ENCODE measurements at places on chromosomes 2 and 18. TPM values are rescaled to one million over a fixed set of nuclear protein-coding genes. Genes with fewer than 3 reads are reported as not detected.

Gene DSG2
- 0.33 TPM for total RNA-seq

DNA sequence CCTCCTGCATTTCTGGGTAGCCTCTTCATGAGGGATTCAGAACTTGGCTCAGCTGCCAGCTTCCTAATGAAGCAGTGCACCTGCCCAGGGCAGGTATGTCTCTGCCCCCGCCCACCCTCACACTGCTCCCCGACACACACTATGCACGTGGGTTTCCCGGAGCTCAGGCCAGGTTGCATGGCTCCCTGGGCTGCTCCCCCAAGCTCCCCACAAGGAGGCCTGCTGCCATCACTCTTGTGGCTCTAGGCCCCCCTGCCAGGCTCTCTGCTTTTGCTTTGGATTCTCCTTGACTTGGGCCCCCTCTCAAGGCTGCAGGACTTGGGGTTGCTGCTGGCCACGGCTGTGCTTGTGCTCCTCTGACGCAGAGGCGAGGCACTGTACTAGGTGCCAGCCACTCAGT, 43.6 kb downstream of the ADD2 start:
- no peak for DNase-seq

DNA sequence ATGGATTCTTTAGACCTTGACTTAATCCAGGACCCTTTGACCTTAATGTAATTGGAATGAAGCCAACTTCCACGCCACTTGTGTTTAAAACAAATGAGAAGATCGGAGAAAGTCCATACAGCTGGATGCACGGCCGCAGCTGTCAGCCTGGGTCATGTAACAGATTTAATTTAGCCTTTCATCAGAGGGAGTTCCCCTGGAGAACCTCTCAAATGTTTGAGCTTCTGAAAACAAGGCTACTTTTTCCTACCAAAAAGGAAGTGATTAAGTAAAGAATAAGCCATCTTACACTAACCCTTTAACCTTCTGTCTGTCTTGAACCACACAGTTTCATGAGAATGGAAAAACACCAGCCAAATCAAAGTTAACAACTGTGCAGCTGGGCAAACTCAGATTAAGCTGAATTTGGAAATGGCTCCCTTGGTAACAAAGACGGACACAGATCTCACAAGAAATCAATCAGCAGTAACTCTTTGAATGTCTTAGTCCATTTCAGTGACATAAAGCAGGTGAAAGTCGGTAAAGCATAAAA, 103.6 kb downstream of the DOCK10 start:
- no peak for DNase-seq

- no peak for DNase-seq
Measured at GRCh38 chr2:61726456-61727209, 127.2 kb downstream of the FAM161A start.

Gene NT5DC4
- not detected for total RNA-seq

DNA sequence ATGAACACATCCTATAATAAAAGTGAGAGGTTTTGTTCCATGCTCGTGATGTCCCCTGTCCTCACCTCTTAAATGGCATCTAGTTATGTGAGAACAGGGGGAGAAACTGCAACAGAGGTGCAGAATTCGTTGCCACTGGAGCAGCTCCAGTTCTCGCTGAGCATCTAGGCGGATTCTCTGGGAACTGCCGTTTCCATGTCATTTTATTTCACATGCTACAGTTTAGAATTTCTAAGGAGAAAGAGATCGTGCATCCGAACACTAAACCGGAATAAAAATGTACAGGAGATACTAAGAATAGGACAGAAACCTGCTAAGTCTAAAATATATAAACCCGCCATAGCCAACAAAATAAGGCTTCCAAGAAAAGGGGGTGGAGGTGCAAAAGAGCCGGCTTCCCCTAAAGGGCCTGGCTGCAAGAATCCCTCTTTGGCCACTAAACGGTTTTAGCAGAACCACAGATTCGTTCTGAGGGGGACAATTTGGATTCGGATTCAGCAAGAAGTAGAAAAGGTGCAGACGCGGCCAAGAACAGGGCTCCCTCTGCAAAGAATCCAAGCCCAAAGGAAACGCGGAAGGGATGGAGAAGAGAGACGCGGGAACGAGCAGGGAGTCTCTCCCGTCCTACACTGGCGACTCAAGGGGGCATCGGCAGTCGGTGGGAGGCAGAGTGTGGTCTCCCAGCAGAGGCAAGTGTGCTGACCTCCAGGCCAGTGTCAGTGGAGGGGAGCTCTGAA, 1.3 kb downstream of the TMEM163 start:
- no peak for DNase-seq

- DNase-seq: no peak
Measured at GRCh38 chr2:96532641-96533291, 3.8 kb upstream of the ARID5A start.

DNA sequence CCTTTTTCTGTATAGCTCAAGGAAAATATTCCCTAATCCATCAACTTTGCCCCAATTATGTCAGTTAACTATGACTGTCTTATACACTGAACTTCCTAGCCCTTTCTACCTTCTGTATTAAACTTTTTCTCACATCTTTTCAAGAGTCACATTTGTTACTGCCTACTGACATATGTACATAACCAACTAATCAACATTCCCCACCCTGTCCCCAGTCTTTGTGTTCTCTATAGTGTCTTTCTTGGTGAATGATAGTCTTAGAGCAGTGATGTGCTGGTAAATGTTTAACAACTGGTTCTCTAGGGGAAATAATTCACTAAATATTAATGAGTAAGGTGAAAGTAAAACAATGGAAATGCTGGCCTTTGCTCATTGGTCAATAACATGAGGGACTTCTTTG, 61.6 kb upstream of the PIK3C3 start:
- DNase-seq: no peak

Gene ILKAP
- 64.5 TPM for total RNA-seq

- no peak for DNase-seq
Measured at GRCh38 chr18:2850816-2851215, 4.0 kb downstream of the EMILIN2 start.

Gene BOLA3
- 110 TPM for total RNA-seq

- DNase-seq: no peak
Measured at GRCh38 chr2:35410431-35411061, 945.0 kb upstream of the CRIM1 start.

Gene CHRNG
- not detected for total RNA-seq

- no peak for DNase-seq
Measured at GRCh38 chr18:23885750-23886149, 128.8 kb upstream of the TTC39C start.

Gene PRSS56
- not detected for total RNA-seq

- no peak for DNase-seq
Measured at GRCh38 chr2:164535280-164536025, 85.8 kb downstream of the GRB14 start.

- DNase-seq: no peak
Measured at GRCh38 chr2:40841856-40842255, 390.0 kb upstream of the SLC8A1 start.

DNA sequence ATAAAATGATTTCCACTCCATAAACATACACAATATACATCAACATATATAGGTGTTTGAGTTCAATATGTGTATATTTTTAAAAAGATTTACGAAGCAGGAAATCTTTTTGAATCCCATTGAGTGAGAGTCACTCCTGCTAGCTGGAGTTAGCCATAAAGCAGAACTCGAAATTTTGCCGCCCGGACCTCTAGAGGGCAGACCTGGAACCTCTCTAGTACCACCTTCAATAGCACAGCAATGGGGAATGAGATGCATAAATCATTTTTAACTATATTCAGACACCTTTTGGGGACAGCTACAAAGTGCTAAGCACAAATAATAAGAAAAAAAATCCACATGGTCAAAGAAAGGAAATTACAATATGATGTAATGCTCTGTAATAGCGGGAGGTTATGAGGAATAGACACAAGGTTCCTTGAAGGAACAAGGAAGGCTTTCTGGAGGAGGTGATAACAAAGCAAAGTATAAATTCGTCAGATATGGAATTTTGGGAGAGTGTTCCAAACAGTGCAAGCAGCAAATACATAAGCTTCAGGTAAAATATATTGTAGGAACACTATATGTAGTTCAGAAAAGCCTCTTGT, 533.4 kb downstream of the ERBB4 start:
- no peak for DNase-seq

DNA sequence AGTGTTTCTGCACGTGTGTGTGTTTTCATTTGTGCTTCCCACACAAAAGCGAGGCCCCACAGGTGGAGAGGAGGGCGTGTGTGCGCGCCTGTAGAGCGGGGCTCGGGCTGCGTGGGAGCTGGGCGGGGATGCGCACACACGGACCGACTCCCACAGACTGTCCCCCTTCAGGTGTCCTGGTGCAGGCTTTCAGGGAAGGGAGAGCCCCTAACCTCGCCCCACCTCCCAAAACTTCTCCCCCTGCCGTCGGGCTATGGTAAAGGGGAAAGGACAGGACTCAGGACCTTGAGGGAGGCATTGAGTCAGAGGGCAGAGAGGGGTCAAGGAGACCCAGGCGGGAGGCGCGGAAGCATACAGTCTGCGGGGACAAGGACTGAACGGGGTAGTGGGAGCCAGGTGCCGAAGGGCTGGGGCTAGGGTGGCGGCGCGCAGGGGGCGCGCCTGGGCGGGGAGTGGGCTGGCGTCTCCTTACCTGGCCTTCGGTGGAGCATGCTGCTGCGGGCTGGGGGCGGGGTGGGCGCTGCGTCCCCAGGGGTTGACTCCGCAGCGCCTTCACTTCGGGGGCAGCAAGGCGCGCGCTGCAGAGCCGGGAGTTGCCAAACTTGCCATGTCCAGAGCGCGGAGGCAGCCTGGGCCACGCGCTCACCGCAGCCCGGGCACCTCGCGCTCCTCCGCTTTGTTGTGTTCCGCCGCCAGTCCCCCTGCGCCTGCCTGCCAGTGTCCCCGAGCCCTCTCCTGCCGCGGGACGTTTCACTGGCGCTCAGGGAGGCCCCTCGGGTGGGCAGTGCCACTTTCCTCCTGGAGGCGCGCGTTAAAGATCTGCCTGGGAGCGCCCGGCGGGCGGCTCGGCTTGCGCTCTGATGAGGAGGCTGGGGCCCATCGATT, 302.0 kb downstream of the NCKAP5 start:
- no peak for DNase-seq

DNA sequence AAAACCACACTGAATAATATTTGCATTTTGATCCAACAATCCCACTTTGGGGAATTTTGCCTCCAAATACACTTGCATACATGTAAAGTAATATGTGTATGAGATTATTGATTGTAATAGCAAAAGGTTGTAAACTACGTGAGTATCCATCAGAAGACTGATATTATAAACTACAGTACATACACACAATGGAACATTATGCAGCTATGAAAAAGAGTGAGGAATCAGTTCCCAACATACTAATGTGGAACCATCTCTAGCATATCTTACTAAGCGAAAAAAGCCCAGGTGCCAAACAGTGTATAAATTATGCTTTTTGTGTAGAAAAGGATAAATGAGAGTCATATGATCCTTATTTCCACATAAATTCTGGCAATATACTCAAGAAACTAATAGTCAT, 16.0 kb upstream of the C2orf74 start:
- no peak for DNase-seq

Data from activated T-cell treated with anti-CD3 and anti-CD28 coated beads, Interleukin-2, amount 50 U/mL, for 4 hours (primary cell).